ENCODE measurements at places on chromosomes 6 and 20.

DNA sequence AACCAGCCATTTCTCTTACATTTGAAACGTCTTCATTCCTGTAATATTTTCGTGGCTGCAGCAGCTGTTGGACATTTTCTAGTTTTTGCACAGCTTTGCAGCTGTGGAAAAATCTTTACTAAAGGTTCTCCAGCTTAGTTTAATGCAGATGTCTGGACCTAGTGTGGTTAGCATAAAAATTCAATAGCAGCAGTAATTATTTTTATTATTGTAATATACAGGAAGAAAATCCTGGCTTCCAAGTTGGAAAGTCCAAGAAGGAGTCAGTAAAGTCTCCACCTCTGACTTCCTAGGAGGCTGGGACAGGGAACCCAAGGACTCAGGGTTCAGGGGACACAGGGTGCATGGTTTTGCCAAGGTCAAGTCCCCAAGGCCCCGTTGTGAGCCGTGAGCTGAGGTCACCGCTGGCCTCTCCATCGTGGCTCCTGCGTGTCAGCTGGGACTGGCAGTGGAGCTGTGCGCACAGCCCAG lies 230.6 kb downstream of the FNDC1 start:
- no peak overlapping the region for H3K27ac ChIP-seq
- H3K4me1 ChIP-seq, result no peaks in the 10 kb centered on the region
- H3K27me3 ChIP-seq, result peaks cover 5% of the 10 kb centered on the region
- no peak for DNase-seq

- H3K36me3 ChIP-seq, result no peaks in the 10 kb centered on the region
- peak; percentile 34 for DNase-seq
- peaks cover 3% of the 10 kb centered on the region for H3K4me1 ChIP-seq
- no peaks in the 10 kb centered on the region for H3K27me3 ChIP-seq
- H3K4me3 ChIP-seq, result no peak overlapping the region
- no peak overlapping the region for H3K27ac ChIP-seq
These were observed 103.2 kb upstream of the DUSP22 start for GRCh38 chr6:188821-189655.

DNA sequence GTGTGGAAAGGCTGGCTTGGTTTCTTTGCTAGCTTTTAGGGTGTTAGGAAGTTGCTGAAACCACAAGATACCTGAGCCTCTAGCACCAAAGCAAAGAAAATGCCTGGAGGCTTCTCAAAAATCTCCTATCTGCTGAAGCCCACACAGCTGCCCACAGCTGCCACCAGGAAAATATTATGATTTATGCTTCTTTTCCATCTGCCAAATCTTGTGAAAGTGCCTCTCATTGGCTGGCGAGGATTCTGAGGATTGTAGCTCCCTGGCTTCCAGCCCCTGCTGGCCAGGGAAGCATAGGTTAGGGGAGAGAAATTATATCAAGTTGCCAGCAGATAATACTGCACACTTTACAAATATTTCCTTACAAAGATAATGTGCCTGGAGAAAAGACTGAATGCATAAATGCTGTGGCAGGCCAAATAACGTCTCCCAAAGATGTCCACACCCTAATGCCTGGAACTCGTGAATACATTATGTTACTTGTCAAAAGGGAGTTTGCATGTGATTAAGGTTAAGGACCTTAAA lies 98.4 kb downstream of the MRPL14 start:
- H3K36me3 ChIP-seq, result no peaks in the 10 kb centered on the region
- no peaks in the 10 kb centered on the region for H3K27me3 ChIP-seq
- H3K4me3 ChIP-seq, result no peak overlapping the region
- no peaks in the 10 kb centered on the region for H3K4me1 ChIP-seq
- no peak overlapping the region for H3K27ac ChIP-seq
- DNase-seq, result no peak

- H3K4me1 ChIP-seq, result no peaks in the 10 kb centered on the region
- no peaks in the 10 kb centered on the region for H3K36me3 ChIP-seq
- no peak for DNase-seq
- H3K4me3 ChIP-seq, result no peak overlapping the region
- no peak overlapping the region for H3K27ac ChIP-seq
- H3K27me3 ChIP-seq, result no peaks in the 10 kb centered on the region
These were observed 23.8 kb downstream of the SYNDIG1 start for GRCh38 chr20:24493181-24493580.

DNA sequence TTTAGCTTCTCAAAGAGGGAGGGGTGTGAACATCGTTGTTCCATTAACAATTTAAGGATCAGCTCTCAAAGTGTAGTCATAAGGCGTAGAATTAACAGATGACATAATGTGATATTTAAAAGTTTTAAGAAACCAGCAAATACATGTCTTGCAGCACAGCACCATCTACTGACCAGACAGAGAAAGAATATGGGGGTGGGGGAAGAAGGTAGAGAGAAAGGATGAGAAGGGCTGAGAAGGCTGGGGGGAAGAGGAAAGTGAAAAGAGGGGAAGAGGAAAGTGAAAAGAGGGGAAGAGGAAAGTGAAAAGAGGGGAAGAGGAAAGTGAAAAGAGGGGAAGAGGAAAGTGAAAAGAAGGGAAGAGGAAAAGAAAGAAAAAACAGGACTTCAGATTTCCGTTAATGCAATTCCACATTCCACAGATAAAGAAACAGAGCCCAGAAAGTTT lies 80.9 kb downstream of the HAO1 start:
- no peak overlapping the region for H3K4me3 ChIP-seq
- peaks cover 3% of the 10 kb centered on the region for H3K4me1 ChIP-seq
- no peak for DNase-seq

DNA sequence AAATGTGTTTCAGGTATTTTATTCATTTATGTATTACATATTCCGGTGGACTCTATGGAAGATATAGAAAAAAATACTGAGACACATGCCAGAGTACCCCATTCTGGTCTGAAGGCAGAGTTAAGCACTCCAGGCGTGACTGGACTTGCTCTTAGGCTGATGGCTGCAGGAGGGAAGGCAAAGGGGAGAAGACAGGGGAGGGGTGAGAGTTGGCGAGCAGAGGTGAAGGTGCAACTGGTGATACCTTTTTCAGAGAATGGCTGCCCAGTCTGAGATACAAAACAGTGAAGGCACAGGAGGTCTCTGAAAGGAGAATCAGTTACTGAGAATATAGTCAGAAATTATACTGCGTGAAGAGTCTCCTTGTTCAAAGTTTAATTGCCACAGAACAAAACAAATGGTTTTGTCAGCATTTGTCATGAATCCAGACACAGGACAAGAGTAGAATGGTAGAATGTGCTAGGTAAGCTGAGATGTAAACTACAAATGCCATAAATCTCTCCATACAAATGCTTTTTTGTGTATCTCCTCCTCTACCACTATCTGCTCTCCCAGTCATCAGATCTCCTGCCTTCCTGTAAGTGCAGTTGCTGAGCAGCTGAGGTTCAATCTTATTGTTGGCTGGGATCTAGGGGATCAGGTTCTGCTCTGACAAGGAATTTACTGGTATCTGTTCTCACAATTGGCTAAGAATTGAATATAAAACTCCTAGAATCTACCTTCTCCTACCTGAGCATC lies 104.2 kb upstream of the DST start:
- H3K27me3 ChIP-seq, result no peaks in the 10 kb centered on the region
- no peak overlapping the region for H3K27ac ChIP-seq
- no peaks in the 10 kb centered on the region for H3K36me3 ChIP-seq
- peaks cover 4% of the 10 kb centered on the region for H3K4me1 ChIP-seq
- no peak for DNase-seq
- no peak overlapping the region for H3K4me3 ChIP-seq

- H3K4me3 ChIP-seq, result no peak overlapping the region
- no peaks in the 10 kb centered on the region for H3K27me3 ChIP-seq
- H3K36me3 ChIP-seq, result no peaks in the 10 kb centered on the region
- no peak overlapping the region for H3K27ac ChIP-seq
- DNase-seq, result no peak
These were observed 105.8 kb downstream of the SCML4 start for GRCh38 chr6:107718341-107718740.

DNA sequence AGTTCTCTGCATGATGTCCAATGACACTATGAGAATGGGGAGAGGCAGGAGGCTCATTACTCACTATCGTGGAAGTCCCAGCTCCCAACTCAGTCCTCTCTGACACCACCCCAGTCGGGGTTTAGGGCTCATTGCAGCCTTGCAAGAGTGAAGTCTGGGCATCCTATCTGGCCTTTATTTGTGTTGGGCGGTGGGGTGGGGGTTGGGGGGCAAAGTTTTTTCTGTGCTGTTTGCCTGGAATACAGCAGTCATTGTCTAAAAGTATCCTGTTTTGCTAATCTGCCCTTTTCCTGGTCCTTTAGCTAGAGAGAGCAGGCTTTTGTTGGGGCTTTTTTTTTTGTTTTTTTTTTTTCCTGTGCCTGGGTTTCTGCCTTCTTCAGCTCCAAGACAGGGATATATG lies 174.2 kb downstream of the MYLK4 start:
- no peak overlapping the region for H3K27ac ChIP-seq
- no peaks in the 10 kb centered on the region for H3K36me3 ChIP-seq
- H3K4me3 ChIP-seq, result no peak overlapping the region
- H3K27me3 ChIP-seq, result no peaks in the 10 kb centered on the region

DNA sequence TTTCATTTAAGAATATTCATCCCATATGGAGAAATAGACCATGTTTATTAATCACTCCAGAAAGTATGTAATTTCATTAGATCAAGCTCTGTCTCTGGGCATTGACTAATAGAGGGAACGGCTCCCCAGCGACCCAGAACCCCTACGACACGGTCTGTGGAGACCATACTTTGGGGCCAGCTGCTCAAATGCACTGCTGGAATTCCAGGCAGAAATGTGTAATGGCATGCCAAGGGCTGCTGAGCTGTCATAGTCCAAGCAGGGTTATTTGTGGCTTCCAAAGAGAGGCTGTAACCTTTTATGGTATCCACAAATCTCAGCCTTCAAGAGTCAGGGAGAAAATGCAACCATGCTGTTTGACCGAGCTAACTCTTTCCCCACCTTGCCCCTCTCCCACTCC lies 755.8 kb downstream of the DHX35 start:
- DNase-seq, result no peak
- no peak overlapping the region for H3K27ac ChIP-seq

- no peak for DNase-seq
- no peak overlapping the region for H3K4me3 ChIP-seq
- no peaks in the 10 kb centered on the region for H3K27me3 ChIP-seq
- no peaks in the 10 kb centered on the region for H3K36me3 ChIP-seq
These were observed 305.5 kb downstream of the QKI start for GRCh38 chr6:163720005-163720404.

DNA sequence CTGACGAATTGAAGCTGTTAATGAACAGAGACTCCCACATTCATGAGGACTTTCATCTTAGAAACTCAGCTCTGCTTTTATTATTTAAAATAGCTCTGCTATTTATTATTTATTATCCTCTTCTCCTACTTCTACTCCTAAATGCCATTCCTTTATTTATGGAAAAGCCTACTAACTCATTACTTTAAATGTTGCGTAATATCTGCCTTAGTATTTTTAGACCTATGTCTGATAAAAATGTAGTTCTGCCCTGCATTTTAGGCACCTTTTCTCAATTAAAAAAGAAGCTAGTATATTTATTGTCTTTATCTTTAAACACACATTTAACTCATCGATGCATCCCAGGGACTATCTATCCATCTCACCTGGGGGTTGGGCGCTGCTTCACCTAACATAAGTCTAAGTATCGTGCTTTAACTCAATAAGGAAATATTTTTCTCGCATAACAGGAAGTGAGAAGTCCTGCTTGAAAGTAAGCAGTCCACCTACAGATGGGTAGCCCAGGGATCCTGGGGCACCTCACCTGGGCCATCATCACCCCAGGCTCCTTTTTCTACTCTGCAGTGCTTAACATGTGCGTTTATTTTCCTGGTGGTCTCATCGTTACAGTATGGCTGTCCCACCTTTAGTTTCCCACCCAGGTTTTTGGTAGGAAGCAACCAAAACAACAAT lies 31.3 kb upstream of the FAM184A start:
- H3K36me3 ChIP-seq, result no peaks in the 10 kb centered on the region
- no peak overlapping the region for H3K27ac ChIP-seq
- H3K27me3 ChIP-seq, result no peaks in the 10 kb centered on the region
- H3K4me1 ChIP-seq, result no peaks in the 10 kb centered on the region

DNA sequence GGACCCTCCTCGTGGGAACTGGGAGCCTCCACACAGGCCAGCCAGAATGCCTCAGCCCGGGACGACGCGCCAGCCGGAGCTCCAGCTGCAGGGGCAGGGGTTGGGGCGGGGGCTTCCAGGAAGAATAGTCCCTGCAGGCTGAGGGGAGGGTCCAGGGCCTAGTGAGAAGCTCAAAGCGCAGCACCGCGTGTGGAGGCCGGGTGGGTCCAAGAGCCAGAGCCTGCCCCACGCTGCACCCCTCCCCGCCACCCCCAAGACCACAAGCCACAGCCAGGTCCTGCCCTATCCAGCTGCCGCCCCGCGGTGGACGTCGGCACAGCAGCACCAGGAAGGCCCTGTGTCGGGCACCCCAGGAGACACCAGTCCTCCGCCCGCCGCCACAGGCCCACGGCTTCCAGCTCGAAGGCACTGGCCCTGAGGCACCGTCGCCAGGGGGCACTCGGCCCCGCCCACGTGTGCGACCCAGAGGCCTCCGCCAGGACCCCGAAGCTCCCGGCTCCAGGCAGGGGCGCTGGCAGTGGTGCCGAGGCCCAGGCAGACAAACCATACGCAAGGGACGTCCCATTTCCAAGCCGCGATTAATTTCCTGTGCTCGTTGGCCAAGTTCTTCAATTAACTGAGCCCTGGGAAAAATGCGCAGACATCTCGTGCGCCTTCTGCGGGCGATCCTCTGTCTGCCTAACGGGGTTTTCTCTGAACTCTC lies 19.5 kb downstream of the KCNQ2 start:
- H3K27me3 ChIP-seq, result peaks cover 98% of the 10 kb centered on the region
- H3K4me1 ChIP-seq, result peaks cover 3% of the 10 kb centered on the region
- no peaks in the 10 kb centered on the region for H3K36me3 ChIP-seq
- DNase-seq, result no peak
- no peak overlapping the region for H3K27ac ChIP-seq
- no peak overlapping the region for H3K4me3 ChIP-seq

DNA sequence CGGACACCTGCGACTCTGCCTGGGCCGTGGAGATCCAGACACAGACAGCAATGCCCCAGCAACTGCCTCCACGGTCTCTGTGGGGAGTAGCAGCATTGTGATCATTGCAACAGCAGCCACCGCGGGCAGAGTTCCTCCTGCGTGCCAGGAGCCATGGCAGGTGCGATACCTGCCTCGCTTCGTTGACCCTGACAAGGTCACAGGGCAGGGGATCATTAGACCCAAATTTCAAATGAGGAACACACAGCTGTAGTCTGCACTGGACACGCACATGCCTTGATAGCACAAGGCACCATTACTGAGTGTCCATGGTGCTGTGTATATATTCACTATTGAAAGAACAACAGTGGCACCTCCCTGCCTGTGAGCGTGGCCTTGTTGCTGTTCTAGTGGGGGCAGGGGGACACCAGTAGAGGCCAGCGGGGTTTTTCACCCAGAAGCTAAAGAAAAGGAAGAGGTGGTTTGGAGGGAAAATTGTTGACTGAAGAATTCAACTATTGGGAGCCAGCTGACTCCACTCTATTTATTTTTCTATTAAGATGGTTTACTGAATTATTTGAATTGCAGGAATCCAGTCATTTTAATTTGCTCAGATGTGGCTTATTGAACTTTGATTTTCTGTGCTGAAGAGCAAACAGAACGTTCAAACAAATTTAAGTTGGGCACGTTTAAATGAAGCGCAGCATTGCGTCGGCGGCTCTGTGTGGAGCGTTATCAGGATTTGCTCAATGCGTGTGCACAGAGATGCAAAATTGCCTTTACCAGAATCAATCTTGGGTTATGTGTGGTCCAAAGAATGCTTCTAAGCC lies 60.2 kb upstream of the RPS6KA2 start:
- H3K27me3 ChIP-seq, result no peaks in the 10 kb centered on the region
- no peak overlapping the region for H3K4me3 ChIP-seq
- peaks cover 9% of the 10 kb centered on the region for H3K4me1 ChIP-seq
- no peak for DNase-seq
- H3K27ac ChIP-seq, result no peak overlapping the region

- H3K4me1 ChIP-seq, result no peaks in the 10 kb centered on the region
- H3K27me3 ChIP-seq, result no peaks in the 10 kb centered on the region
- no peak overlapping the region for H3K27ac ChIP-seq
These were observed 42.4 kb upstream of the GNRH2 start for GRCh38 chr20:3000852-3001523.

Data from esophagus squamous epithelium (tissue), 5 donors.